ENCODE measurements at places on chromosomes 2 and 18.

GRCh38 chr2:45983213-45983612 is 314.0 kb upstream of the EPAS1 start:
- no peak for DNase-seq
- H3K36me3 ChIP-seq, result no peaks in the 10 kb centered on the region
- H3K4me1 ChIP-seq, result no peaks in the 10 kb centered on the region
- no peaks in the 10 kb centered on the region for H3K27me3 ChIP-seq

- H3K27me3 ChIP-seq, result no peaks in the 10 kb centered on the region
- no peak overlapping the region for H3K27ac ChIP-seq
- H3K4me3 ChIP-seq, result no peak overlapping the region
- H3K36me3 ChIP-seq, result no peaks in the 10 kb centered on the region
- no peak for DNase-seq
Observed at GRCh38 chr2:68357605-68358337, 7.3 kb upstream of the PLEK start.

DNA sequence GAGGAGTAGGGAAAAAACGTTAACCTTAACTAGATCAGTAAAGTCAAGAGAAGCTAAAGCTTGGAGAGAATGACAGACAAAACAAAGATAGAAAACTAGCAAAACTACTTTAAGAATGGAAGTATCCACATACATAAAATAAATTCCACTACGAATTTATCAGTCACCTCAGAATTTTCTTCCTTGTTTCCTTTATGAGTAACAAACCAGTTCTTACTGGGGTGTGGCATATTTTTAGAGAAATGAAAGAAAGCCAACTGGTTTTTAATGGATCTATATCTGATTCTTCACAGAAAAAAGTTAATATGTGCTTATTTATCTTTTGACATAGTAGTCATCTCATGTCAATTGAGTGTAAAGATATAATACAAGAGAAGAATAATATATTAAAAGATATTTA is 2033.7 kb upstream of the CELF4 start:
- no peaks in the 10 kb centered on the region for H3K4me1 ChIP-seq
- no peak overlapping the region for H3K27ac ChIP-seq
- H3K36me3 ChIP-seq, result no peaks in the 10 kb centered on the region

- no peak overlapping the region for H3K4me3 ChIP-seq
- H3K36me3 ChIP-seq, result no peaks in the 10 kb centered on the region
- H3K27me3 ChIP-seq, result no peaks in the 10 kb centered on the region
- H3K27ac ChIP-seq, result no peak overlapping the region
Observed at GRCh38 chr18:69686861-69687260, 260.8 kb downstream of the CD226 start.

GRCh38 chr2:140808211-140808610 is 1322.6 kb downstream of the LRP1B start:
- no peak overlapping the region for H3K4me3 ChIP-seq
- H3K4me1 ChIP-seq, result no peaks in the 10 kb centered on the region
- no peaks in the 10 kb centered on the region for H3K27me3 ChIP-seq
- H3K36me3 ChIP-seq, result no peaks in the 10 kb centered on the region
- no peak for DNase-seq

GRCh38 chr2:96655526-96655925 is 13.0 kb downstream of the FER1L5 start:
- H3K27ac ChIP-seq, result no peak overlapping the region
- H3K4me1 ChIP-seq, result no peaks in the 10 kb centered on the region
- no peak for DNase-seq
- no peak overlapping the region for H3K4me3 ChIP-seq

Measured in effector memory CD4-positive, alpha-beta T cell (primary cell).